AG08395 (cell line): ENCODE measurements at places on chromosomes 5 and 9.

DNA sequence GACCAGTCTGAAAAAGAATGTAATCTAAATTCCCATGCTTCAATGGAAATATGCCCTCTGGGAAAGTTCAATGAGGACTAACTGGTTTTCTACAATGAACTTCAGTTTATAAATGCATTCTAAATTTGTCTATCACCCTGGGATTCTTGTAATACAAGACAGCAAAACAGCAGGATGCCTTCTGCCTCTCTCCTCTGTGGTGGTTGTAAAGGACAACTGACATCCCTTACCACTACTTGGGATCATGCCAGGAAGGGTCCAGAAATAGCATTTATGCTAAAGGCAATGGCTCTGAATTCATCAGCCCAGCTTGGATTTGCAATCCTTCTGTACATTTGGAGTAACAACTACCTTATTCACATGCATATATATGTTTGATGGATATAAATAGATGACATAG is 97.3 kb upstream of the ADAMTS16 start:
- no peak for DNase-seq

DNA sequence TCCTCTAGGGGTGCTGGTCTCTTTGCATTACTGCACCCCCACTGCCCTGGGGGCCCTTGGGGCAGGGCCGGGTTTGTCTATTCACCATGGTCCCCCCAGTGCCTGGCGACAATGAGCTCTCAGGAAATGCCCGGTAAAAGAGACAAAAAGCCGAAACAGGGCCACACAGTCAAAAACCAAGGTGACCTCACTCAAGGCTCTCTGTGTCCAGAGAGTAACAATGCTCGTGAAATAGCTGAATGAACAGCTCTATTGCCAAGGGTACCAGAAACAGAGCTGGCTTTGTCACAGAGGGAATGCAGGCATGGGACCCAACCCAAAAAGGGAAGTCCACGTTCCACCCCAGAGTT is 16.0 kb downstream of the SH3PXD2B start:
- no peak for DNase-seq

DNA sequence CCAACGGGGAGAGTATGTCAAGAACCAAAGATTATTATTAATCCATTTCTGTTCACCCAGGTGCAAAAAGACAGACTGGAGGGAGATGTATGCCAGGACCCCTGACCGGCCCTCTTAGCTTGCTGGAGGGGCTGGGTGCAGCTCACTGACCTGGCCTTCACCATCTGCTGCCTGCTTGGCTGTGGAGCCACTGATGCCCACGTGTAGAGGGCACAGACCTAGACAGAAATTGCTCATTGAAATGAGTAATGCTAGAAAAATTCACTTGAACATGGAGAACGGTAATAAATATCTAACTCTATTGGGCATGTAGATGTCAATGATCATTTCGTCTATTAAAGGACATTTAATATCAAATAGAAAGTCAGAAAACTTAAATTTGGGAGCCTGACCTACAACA is 58.8 kb upstream of the ERCC6L2 start:
- DNase-seq, result no peak

GRCh38 chr5:126445502-126446174 is 22.4 kb downstream of the GRAMD2B start:
- DNase-seq, result no peak

GRCh38 chr9:95644377-95644776 is 127.6 kb upstream of the PTCH1 start:
- no peak for DNase-seq

- no peak for DNase-seq
Observed at GRCh38 chr5:103410172-103410571, 151.6 kb downstream of the MACIR start.

DNA sequence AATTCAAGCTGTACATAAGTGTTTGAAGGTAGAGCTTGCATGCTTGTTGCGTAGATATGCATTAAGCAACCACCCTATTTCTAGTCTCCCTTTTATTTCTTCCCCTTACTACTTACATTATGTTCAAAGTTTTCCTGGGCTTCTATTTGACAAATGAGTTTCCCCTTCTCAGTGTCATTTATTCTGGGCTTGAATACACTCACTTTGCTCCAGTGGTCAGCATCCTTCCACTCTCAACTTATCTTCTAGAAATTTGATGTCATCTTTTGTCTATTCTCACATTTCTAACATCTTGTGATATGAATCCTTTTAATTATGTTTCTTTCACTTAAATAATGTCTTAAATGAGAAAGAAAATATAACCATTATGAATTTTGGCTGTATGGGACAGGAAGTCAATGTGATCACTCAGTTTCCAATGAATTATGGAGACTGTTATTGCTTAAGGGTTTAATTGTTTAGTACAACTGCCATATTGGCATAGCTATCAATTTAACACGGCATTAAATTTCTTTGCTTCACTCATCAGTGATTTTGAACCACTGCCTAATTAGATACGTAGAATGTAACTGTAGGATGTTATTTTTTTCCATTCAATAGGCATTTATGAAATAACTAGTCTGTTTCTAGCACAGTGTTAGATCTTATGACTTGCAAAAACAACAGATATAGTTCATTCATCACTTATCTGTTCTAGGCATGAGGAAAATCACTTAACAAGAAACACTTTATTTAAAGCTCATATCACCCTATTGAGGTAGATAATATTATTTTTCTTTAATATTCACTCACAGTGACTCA is 105.5 kb upstream of the CDH12 start:
- DNase-seq, result no peak

DNA sequence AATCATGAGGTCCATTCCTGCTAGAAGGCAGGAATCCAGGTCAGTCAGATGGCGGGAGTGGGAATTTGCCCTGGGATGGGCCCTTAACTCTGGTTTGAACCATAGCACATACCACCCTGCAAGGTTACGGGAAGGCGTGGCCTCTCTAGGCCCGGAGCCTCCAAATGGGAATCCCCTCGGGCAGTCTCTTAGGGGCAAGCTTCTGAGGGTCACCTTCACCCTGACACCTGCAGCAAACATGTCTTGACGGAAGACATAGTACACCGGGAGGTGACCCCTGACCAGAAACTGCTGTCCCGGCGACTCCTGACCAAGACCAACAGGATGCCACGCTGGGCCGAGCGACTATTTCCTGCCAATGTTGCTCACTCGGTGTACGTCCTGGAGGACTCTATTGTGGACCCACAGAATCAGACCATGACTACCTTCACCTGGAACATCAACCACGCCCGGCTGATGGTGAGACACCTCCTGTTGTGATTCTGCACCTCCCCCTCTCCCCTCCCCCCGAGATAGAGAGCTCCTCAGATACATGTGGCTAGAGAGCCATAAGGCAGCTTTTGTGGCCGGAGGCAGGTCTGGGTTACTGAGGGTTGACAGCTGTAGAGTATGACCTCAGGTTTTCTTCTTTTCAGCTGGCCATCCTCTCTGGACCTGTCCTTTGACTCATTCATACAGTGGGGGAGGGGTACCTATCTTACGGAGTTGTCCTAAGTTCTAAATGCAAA is 957 bp downstream of the PRELID1 start:
- DNase-seq, result no peak

DNA sequence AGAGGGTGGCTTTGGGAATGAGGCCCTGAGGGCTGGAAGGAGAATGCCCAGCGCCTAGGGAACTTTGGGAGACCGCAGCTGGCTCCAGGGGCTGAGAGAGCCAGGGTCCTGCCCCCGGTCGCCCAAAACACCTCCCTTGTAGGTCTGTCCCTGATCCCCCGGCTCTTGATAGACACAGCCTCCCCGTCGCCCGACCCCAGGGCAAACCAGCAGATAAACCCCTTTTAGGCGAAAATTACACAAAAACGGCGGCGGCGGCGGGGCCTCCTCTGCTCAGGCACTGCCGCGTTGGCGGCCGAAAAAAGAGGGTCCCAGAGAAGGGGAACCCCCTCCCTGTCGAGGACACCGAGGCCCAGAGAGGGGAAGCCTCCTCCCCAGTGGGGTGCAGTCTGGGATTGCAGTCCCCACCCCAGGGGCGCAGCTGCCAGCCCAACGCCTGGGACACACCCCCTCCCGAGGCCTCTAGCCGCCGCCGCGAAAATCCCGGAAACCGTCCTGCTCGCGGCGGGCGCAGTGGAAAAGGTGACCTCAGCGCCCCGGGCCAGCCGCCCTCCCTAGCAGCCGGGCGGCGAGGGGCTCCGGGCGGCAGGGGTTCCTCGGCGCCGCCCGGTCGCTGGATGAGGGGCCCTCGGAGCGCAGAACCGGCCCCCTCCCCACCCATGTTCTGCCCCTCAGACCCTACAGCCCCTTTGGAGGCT is 3.1 kb upstream of the BARX1 start:
- DNase-seq, result no peak

- DNase-seq, result no peak
Observed at GRCh38 chr9:16866587-16866986, 3.9 kb downstream of the BNC2 start.

DNA sequence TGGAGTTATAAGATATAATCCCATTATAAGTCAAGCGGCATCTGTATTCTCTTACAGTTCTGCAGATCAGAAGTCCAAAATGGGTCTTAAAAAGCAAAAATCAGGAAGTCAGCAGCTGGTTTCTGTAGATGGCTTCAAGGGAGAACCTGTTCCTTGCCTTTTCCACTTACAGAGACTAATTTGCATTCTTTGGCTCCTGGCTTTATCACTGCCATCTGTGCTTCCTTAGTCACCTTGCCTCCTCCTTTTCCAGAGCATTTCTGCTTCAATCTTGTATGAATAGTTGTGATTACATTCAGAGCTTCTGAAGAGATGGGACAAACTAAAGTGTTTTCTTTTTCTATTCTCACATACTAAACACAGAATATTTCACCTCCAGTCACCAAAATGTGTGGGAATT is 647.3 kb upstream of the GRAMD2B start:
- no peak for DNase-seq

- DNase-seq, result no peak
Observed at GRCh38 chr9:567128-567746, 274.3 kb upstream of the DMRT1 start.

- DNase-seq, result no peak
Observed at GRCh38 chr5:154395407-154396106, 50.2 kb upstream of the SAP30L start.

- DNase-seq, result no peak
Observed at GRCh38 chr9:125638239-125639045, 68.6 kb downstream of the MAPKAP1 start.

- no peak for DNase-seq
Observed at GRCh38 chr9:7178729-7179128, 421.0 kb downstream of the KDM4C start.

GRCh38 chr5:154479160-154479943 is 1.3 kb upstream of the HAND1 start:
- DNase-seq, result no peak

- DNase-seq, result no peak
Observed at GRCh38 chr5:56313596-56313995, 80.5 kb upstream of the ANKRD55 start.

- no peak for DNase-seq
Observed at GRCh38 chr5:97125125-97125683, 17.2 kb downstream of the LIX1 start.

GRCh38 chr9:95629585-95629984 is 112.8 kb upstream of the PTCH1 start:
- DNase-seq, result no peak

- no peak for DNase-seq
Observed at GRCh38 chr5:87650284-87650683, 237.6 kb upstream of the CCNH start.

DNA sequence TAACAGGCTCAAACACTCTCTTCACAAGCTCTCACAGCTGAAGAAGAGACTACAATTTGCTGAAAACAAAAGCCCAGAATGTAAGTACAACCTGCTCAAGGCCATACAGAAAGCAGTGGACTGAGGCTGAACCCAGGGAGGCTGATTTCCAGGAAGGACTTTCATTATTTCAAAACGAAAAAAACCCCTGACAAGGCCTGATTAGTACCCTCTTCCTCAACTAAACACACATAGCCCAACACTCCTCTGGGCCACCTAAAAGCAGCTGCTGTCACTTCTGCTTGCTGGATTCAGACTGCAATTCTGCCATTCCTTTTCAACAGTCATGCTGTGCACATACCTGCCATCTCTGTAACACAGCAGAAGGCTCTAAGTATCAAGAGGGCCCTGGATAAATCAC is 18.2 kb downstream of the NRG2 start:
- DNase-seq, result no peak

DNA sequence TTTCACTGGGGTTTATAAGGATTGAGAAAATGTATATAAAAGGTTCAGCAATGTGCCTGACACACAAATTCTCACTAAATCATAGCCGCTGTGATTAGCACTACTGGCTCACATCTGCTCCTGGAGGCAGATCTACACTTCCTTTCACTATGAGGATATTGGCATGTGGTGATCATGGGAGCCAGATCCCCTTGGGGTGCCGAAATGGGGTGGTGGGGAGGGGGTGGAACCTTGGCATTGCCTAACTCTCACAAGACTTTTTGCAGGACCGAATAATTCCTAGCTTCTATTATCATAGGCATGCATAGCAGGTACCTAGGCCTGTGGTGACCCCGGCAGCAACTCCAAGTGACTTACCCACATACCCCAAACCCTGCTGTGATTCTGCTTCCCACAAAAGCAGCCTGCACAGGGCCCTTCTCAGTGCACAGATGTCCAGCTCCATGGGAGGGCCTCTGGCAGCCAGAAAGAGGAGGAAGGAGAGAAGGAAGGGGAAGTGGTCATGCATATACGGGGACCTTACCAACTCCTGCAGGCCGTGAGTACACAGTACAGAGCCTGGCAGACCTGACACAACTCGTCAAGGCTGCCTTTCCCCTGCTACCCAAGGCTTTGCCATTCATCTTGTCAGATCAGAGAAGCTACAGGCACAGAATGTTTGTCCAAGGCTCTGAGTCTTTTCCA is 61.3 kb upstream of the IQGAP2 start:
- DNase-seq, result no peak

- DNase-seq, result no peak
Observed at GRCh38 chr9:91711755-91712601, 238.1 kb downstream of the ROR2 start.

- peak; percentile 56 for DNase-seq
Observed at GRCh38 chr9:77488439-77489126, 159.5 kb downstream of the GNA14 start.

GRCh38 chr5:147417135-147417813 is 92.6 kb downstream of the DPYSL3 start:
- DNase-seq, result peak; percentile 44

DNA sequence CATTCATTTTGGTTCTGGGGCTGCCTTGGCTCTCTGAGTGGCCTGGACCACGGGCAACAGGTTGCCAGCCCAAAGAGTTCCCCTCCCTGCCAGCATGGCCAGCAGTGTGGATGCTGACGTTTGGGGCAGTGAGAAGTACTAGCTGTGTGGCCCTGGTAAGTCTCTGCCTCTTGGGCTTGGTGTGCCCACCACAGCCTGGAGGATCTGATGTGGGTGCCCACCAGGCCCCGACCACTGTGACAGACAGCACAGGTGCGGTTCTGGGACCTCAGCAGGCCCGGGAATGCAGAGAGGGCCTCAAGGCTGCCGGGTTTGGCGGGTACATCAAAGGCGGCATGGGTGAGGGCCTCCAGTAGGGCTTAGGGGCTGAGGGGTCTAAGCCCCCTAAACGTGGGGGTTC is 33.6 kb upstream of the PITX1 start:
- no peak for DNase-seq

- DNase-seq, result no peak
Observed at GRCh38 chr5:109373932-109374331, 35.8 kb downstream of the PJA2 start.

- DNase-seq, result no peak
Observed at GRCh38 chr5:158832096-158832685, 267.5 kb downstream of the EBF1 start.
